ENCODE measurements at places on chromosomes 5 and 9.

- no peak for DNase-seq
These were observed 41.6 kb downstream of the USP20 start for GRCh38 chr9:129876815-129877214.

GRCh38 chr9:81898851-81899250, 29.4 kb upstream of the SPATA31D4 start:
- DNase-seq: no peak

DNA sequence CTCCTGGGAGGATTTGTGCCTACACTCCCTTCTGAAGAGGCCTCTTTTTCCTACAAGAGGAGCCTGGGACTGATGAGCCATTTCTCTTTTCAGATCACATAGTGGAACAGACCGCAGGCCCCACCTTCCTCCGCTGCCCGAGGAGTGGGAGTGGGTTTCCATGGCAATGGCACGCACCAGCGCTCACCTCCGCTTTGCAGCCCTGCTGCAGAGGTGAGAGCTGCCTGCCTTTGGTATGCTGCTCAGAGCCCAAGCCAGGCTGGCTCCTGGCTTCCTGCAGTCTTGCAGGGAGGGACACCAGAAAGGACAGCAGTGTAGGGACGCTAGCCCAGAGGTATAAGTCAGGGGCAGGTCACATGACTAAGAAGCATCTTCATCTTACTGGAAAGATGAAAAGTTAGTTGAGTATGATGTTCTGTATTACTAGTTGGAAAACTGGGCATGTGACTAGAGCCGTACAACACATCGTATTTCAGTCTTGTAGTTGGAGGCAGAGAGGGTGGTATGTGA, 12.4 kb downstream of the PTTG1 start:
- DNase-seq: no peak

DNA sequence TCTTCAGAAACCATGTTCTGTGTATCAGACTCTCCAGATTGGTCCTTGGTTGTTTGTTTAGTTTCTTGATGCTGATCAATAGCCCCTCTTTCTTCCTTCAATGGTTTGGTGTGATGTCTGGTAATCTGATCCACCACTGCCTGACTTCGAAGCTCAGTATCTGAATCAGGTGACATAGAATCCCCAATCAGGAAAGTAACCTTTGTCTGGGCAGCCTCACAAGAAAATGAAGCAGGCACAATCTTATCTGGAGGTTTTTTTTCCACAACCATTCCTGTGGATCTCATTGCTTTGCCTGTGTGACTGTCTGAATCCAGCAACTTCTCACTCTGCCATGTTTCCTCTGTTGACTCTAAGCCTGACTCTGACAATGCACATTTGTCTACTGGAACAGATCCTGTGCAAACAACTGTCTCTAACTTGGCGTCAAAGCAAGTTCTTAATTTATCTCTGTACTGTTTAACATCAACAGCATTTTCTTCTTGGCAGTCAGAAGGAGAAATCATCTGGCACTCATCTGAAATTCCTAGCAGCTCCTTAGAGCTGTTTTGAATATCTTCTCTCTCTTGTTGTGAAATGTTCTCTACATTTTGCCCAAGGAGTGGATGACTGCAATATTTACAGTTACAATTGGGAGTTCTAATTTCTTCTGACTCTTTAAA, 37.1 kb upstream of the RAPGEF6 start:
- no peak for DNase-seq

DNA sequence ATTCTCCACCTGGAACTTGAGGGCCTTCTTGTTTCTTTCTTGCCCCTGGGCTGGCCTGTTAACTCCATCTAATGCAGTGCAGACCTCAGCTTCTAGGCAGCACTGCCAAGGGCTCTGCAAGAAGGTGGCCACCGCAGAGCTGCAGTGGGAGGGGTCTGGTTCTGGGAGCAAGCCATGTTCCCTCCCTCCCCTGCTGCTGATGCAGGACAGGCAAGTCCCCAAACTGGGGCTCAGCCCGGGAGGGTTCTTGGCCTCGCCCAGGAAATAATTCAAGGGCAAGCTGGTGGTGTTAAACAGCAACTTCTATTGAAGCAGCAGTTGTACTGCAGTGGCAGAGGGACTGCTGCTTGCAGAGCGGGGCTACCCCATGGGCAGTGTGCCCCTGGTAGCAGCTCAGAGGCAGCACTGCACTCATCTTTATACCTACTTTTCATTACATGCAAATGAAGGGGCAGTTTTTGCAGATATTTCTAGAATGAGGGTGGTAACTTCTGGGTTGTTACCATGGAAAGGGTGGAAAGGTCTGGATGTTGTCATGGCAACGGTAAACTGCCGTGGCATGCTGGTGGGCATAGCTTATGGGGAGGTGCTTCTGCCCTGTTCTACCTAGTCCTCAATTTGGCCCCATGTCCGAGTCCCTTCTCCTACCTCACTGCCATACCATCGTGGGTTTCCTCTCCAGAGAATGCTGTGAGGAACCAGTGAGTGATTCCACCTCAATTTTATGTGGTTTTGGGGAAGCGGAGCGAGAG, 82.1 kb downstream of the WDR41 start:
- DNase-seq: no peak

DNA sequence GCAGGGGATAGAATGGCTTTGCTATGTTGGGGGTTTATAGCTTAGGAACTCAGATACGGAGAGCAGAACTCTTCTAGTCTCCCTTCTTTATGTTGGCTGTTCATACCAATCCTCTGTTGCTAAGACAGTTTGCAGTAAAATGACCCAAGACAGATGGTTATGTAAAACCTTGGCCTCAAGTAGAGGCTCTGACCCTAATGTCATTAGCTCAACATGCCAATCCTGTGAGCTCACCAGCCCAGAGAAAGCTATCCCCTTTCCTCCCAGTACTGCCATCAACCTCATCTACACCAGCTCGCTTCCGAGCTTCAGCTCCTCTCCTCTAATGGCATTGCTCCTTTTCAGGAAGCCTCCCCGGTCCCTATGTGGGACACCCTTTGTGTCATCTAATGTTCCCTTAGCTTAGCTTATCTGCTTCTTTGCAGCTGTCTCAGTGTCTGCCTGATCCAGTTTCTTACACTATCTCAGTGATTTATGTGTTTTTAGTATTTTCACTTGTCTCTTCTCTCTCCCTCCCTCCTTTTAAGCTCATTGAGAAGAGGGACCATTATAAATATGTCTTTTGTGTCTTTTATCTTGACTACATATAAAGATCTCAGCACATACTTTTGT, 281.3 kb upstream of the CLINT1 start:
- DNase-seq: no peak

- DNase-seq: no peak
These were observed 334.2 kb upstream of the CCNH start for GRCh38 chr5:87746891-87747377.

- no peak for DNase-seq
These were observed 5.6 kb upstream of the GPX3 start for GRCh38 chr5:151014680-151015343.

GRCh38 chr5:126120939-126121338, 302.3 kb upstream of the GRAMD2B start:
- no peak for DNase-seq

GRCh38 chr5:36870399-36871040, 6.0 kb upstream of the NIPBL start:
- no peak for DNase-seq
